T-cell (primary cell): ENCODE measurements at places on chromosomes 1 and 21. TPM values are rescaled to one million over a fixed set of nuclear protein-coding genes. Genes with fewer than 3 reads are reported as not detected.

The PLA2G4A gene
- total RNA-seq, result not detected

DNA sequence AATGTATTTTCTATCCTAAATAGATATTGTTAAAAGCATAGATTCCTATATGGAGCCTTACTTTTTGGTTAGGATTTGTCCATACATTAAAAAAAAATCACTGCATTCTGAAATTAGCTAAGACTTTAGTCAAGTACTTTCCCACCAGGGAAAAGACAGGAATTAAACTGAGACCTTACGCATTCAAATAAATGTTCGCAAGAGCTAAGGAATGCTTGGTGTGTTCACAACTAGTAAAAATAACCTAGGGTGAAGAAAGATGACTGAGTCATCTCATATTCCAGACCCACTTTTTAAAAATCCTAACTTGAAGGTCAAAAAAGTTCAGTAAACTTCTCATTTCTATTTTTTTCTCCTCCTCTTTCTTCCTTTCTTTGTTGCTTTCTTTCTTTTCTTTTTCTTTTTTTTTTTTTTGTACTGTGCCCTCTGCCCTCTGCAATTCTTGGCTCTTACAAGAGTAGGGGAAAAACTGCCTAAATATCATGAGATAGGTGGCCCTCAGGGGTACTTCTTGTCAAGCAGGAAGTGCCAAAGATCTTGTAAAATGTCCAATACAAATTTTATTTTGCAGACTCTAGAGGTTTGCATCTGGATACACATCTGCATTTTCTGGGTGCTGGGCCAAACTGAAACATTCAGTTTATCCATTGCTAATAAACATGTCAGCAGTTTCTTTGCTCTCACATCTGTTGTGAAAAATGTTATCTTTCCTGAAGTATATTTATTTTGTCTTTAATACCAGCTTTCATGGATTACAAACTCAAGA, 121.4 kb upstream of the GORAB start:
- no peaks in the 10 kb centered on the region for H3K36me3 ChIP-seq
- H3K27me3 ChIP-seq, result no peaks in the 10 kb centered on the region
- no peak for DNase-seq
- H3K4me3 ChIP-seq, result no peak overlapping the region
- H3K27ac ChIP-seq, result no peak overlapping the region

- no peak overlapping the region for H3K4me3 ChIP-seq
- H3K36me3 ChIP-seq, result peaks cover 63% of the 10 kb centered on the region
- no peaks in the 10 kb centered on the region for H3K27me3 ChIP-seq
- H3K27ac ChIP-seq, result no peak overlapping the region
Measured at GRCh38 chr1:100073531-100073930, 59.2 kb downstream of the SASS6 start.

GRCh38 chr1:210260096-210260495, 27.5 kb downstream of the SERTAD4 start:
- H3K27ac ChIP-seq, result no peak overlapping the region
- H3K27me3 ChIP-seq, result no peaks in the 10 kb centered on the region
- DNase-seq, result no peak
- H3K4me1 ChIP-seq, result no peaks in the 10 kb centered on the region
- no peaks in the 10 kb centered on the region for H3K36me3 ChIP-seq

GRCh38 chr1:197394831-197395608, 127.0 kb downstream of the CRB1 start:
- H3K27me3 ChIP-seq, result no peaks in the 10 kb centered on the region
- DNase-seq, result no peak
- no peak overlapping the region for H3K4me3 ChIP-seq
- no peaks in the 10 kb centered on the region for H3K36me3 ChIP-seq
- H3K27ac ChIP-seq, result no peak overlapping the region
- peaks cover 32% of the 10 kb centered on the region for H3K4me1 ChIP-seq

DNA sequence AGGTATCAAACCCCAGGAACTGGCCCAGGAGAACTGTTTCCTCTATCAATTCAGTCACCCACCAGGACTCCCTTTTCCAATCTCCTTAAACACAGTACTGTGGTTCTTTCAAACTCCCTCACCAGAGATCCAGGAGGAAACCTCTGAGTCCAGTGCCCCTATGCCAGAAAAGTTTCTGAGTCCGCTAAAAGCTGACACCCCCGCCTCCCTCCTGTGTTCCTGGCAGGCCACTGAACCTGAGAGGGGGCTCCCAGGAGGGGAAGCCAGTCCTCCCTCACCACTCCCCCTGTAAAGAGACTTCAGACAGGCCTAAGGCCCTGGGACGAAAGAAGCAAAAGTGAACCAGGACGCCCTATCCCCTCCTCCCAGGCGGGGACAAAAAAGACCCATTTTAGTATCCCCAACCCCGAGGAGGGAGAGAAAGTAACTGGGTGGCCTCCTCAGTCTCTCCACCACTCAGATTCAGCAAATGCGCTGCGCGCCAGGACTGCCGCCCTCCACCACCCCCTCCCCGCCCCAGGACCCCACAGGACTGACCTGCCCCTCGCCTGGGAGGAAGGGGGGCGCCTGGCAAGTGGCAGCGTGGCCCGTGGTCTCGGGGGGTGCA, 624 bp downstream of the SLC41A1 start:
- H3K27ac ChIP-seq, result peak overlapping the region; percentile 43
- peak; percentile 11 for DNase-seq
- H3K36me3 ChIP-seq, result no peaks in the 10 kb centered on the region
- H3K4me3 ChIP-seq, result peak overlapping the region; percentile 90
- peaks cover 21% of the 10 kb centered on the region for H3K4me1 ChIP-seq

- H3K4me1 ChIP-seq, result peaks cover 19% of the 10 kb centered on the region
- no peak overlapping the region for H3K27ac ChIP-seq
- H3K36me3 ChIP-seq, result no peaks in the 10 kb centered on the region
- no peak for DNase-seq
- H3K4me3 ChIP-seq, result no peak overlapping the region
- H3K27me3 ChIP-seq, result peaks cover 8% of the 10 kb centered on the region
Measured at GRCh38 chr1:154749078-154749760, 120.9 kb downstream of the KCNN3 start.

The IFNLR1 gene
- total RNA-seq, result 6.2 TPM

The C1orf141 gene
- not detected for total RNA-seq

The SLC37A1 gene
- total RNA-seq, result 18.7 TPM

DNA sequence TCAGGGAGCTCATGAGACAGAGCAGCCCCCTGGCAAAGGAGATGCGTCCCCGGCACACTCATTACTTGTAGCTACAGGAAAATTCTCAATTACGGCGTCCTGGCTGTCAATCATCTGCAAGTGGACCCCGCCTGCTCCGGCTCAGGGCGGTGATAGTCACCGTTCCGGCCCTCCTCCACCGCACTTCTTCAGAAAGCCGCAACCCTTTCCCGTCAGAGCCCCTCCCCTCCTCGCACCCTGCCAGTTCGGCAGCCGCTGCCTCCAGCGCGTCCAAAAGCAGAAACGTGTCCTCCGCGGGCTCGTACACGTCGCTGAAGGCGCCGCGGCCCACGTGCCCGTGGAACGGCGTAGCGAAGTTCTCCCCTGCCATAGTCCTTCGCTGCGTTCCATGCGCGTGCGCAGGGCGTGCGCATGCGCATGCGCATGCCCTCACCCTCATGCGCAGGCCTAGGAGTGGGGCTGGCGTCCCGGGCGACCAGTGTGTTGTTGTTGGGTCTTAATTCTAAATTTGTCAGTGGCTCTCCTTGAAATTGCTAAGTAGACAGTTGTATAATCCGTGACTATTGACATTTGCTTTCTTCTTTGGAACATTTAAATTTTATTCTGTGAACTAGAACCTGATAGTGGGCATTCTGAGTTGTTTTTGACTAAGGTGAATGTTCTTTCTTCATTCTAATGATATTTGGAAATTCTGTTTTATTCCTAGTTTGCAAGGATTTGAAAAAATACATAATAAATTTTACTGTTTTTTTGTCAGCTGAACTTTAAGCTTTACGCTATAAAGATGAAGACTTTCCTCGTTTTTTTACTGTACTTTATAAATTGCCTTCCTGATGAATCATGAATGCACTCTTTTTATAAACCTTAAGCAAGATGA, 107.5 kb downstream of the LTN1 start:
- H3K4me1 ChIP-seq, result peaks cover 9% of the 10 kb centered on the region
- no peaks in the 10 kb centered on the region for H3K36me3 ChIP-seq
- peak; percentile 89 for DNase-seq
- no peaks in the 10 kb centered on the region for H3K27me3 ChIP-seq
- H3K4me3 ChIP-seq, result peak overlapping the region; percentile 80
- H3K27ac ChIP-seq, result peak overlapping the region; percentile 92

- H3K4me1 ChIP-seq, result peaks cover 25% of the 10 kb centered on the region
- no peak for DNase-seq
- H3K27me3 ChIP-seq, result no peaks in the 10 kb centered on the region
- H3K4me3 ChIP-seq, result no peak overlapping the region
Measured at GRCh38 chr1:66247415-66248208, 286.3 kb upstream of the SGIP1 start.
